Lung (tissue), 17 donors: ENCODE measurements at places on chromosomes 16 and 17. TPM values are rescaled to one million over a fixed set of nuclear protein-coding genes. Genes with fewer than 3 reads are reported as not detected.

DNA sequence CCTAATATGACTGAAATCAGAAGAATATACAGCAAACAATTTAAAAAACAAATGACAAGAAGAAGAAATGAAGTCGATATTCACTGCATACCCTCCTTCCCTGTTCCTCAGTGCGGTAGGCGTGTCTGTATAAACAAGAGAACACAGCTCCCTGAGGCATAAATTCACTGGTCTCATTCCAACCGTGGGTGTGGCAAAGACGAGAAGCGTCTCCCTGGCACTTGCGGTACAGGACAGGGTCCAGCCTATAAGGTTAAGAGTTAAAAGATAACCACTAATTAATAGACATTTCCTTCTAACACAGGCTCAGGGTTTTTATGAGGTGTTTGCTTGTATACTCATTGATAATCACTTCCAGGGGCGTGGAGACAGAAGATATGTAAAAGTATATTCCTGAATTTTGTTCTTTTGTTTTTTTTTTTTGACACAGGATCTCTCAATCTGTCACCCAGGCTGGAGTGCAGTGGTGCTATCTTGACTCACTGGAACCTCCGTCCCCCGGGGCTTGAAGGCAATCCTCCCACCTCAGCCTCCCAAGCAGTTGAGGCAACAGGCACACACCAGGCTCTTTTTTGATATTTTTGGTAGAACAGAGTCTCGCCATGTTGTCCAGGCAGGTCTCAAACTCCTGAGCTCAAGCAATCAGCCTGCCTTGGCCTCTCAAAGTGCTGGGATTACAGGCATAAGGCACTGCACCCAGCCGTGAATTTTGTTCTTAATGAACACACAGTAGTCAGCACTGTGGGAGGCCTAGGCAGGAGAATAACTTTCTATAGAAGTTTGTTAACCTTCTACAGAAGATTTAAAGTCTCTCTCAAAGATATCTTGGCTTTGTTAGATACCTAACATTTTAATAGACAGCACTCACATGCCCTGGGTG, 59.1 kb upstream of the CLEC18B start:
- peaks cover 2% of the 10 kb centered on the region for H3K4me1 ChIP-seq
- no peak overlapping the region for H3K4me3 ChIP-seq
- no peak overlapping the region for H3K27ac ChIP-seq

Gene USP43
- 5.3 TPM for total RNA-seq

DNA sequence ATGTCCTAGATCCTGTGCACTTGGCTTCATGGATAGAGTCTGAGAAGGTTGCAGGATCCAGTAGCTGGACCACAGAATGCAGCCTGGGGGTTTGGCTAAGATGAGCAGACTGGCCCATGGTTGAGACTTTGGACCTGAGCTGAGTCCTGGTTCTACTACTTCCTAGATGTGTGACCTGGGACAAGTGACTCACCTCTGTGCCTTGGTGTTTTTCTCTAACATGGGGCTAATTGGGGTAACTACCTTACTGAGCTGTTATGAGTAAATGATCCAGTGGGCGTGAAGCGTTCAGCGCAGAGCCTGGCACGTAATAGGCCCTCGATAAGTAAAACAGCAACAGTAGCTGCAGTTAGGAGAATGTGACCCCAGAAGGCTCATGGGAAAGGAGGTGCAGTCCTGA, 38.8 kb downstream of the SNX20 start:
- no peak for DNase-seq
- H3K27ac ChIP-seq, result no peak overlapping the region
- H3K27me3 ChIP-seq, result no peaks in the 10 kb centered on the region
- H3K4me1 ChIP-seq, result peaks cover 34% of the 10 kb centered on the region
- H3K4me3 ChIP-seq, result no peak overlapping the region
- H3K36me3 ChIP-seq, result peaks cover 21% of the 10 kb centered on the region

Gene CFAP119
- total RNA-seq, result 29.5 TPM

Gene C16orf74
- 7.9 TPM for total RNA-seq
